Right renal cortex interstitium (tissue), 3 donors: ENCODE measurements at places on chromosomes 6 and 20. TPM values are rescaled to one million over a fixed set of nuclear protein-coding genes. Genes with fewer than 3 reads are reported as not detected.

DNA sequence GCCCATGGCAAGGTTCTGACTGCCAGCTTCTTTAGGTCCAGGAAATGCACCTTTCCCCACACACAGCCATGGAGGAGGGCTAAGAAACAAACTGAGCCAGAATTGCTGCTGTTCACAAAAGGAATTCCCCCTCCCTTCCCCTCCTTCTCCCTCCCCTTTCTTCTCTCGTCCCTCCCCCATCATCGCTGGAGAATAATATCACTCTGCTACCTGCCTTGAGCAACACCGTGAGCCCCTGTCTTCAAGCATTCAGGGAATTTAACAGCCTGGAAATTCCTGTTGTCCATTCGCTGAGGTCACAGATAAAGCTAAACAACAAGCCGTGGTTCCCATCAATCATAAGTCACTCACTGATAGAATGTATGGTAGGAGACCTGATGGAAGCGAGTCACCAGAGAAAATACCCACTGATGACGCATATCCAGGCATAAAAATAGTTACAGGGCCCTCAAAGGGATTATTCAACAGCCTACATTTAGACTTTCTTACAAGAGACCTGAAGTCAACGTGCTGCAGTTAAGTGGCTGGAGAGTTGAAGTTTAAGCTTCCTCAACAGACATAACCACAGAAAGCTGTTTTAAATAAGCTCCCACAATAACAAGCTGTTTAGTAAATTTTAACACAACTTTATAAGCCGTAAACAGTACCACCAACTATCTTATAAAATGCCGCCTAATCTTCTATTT is 59.7 kb downstream of the HIVEP2 start:
- peak; percentile 76 for DNase-seq

Gene AK9
- 14.9 TPM for polyA plus RNA-seq

Gene DNMT3B
- polyA plus RNA-seq: 6.4 TPM

GRCh38 chr6:142827369-142827768 is 117.6 kb downstream of the HIVEP2 start:
- no peak for DNase-seq

DNA sequence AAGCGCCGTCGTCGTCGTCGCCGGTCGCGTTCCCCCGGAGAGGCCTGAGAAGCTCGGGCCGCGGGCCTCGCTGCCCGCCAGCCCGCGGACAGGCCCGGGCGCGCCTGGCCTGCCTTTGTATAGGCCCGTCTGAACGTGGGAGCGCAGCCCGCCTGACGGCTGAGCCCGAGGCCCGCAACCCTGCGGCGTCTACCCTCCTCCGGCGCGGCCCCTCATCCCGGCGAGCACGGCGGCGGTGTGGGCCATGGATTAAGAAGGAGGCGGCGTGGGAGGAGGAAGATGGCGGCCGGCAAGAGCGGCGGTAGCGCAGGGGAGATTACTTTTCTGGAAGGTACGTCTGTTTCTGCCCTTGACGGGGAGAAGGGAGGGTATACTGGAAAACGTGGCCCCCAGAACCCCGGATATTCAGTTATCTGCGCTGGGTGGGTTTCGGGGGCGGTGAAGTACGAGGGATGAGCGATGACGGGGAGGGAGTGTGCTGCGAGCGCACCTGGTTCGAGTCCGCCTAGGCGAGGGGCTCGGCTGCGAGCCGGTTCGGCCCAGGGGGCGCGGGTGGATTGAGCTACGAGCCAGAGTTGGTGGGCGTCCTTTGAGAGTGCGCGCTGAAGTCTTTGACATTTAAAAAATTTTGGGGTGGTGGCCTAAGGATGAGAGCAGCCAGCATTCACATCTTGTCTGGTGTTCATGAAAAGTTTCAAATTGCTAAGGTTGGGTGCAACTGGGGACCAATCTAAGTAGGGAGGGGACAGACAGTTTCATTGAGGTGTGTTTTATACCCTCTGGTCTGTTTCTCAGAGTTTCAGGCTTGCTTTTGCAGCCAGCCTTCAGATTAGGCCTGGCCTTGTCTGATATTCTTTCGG is 796 bp downstream of the SENP6 start:
- DNase-seq: peak; percentile 36

GRCh38 chr6:112639391-112639831 is 292.3 kb downstream of the RFPL4B start:
- DNase-seq: no peak

DNA sequence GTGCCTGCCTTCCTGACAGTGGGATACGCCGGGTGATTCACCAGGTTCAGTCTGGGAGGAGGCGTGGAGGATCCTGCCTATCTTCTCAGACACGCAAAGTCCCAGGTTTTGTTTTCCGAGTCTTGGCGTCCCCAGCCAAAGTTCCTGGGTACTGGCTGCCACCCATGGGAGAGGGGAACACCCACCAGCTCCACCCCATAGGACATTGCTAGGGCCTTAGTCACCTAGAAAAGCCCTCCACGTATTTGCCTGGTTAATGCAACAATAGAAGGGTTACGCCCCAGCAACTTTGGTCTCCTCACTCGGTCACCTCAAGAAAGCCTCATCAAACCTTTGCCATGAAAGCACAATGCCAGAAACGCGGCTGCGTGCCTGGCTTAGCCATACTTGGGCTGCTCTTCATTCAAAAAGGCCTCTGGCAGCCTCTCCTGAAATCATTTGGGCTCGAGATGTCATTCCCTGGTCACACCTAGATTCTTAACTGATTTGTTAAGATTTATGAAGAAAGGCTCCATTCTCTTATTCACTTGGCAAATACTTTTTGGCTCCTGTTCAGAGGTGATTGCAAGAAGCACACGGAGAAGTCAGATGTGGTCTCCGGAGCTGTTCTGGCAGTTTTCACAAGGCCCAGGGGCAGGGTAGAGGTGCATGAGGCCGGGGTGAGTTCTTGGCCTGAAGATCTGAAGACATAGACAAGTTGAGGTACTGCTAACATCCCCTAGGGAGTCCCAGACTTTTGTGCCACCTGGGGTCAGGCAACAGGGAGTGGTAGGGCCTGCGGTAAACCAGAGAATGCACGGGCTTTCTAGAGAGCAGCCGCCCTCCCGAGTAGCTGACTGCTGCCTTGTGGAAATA is 35.5 kb upstream of the ZNF133 start:
- DNase-seq: no peak

Gene C20orf204
- 0.43 TPM for polyA plus RNA-seq

DNA sequence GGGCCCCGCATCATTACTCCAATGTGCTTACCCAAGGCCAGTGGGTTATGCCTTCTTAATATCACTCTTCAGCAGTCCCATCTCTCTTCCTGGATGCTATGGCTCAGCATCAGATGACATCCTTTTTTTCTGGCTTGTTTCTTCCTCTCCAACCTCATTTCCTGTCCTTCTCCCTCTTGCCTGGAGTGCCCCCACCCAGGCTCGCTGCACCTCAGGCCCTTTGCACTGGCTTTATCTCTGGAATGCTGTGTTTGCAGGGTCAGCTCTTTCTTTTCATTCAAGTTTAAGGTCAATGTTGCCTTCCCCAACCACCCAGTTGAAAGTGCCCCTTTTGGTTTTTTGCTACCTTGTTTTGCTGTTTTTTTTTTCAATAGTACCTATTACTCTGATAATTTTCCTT is 36.7 kb downstream of the CD40 start:
- no peak for DNase-seq

GRCh38 chr20:45049438-45049837 is 51.5 kb downstream of the KCNS1 start:
- DNase-seq: no peak

Gene XKR7
- polyA plus RNA-seq: 0.24 TPM

DNA sequence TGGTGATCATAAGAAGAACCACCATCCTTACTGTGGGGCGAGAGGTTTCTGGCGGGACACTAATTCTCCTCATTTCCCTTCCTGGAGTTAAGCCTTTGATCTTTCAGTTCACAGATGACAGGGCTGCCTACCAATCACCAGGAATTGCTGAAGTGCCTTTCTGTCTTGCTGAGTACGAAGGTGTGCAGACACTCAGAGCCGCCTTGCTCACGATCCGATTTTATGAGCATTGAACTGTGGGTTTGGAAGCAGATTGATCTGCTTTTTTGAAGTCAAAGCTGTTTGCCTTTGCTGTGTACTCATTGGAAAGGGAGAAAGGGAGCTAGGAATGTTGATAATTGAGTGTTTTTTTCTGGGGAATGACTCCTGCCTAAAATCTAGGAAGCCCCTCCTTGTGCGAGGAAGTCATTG is 129.1 kb upstream of the SALL4 start:
- DNase-seq: no peak

DNA sequence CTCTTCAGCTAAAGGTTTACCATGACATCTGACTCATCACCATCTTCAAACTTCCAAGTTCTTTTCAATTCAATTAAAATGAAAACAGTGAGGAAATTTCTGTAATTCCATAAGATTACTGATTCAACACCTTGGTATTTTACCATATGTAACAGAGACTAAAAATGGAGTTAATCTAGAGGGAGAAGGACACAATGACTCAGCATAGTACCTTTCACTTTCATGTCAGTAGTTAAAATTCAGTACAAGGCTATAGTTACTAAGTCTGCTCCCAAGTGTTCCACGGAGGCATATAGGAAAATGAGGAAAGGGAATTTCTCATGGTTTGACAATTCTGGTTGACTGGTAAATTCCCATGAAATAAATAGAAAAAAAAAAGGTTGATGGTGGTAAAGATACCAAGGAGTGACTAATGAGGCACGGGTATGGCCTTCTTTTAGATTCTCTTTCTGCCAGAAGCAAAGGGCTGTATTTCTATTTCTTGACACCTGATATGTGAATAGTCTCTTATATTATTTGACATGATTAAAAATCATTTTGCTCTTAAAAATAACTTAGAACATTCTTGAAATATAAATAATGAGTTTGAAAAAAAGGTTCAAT is 526.7 kb upstream of the ADGRB3 start:
- DNase-seq: no peak

- no peak for DNase-seq
Measured at GRCh38 chr6:110529355-110529754, 52.9 kb upstream of the SLC22A16 start.
